A673 (cell line): ENCODE measurements at places on chromosomes 5 and 9. TPM values are rescaled to one million over a fixed set of nuclear protein-coding genes. Genes with fewer than 3 reads are reported as not detected.

Gene TMEFF1
- total RNA-seq, result 19.1 and 25.2 TPM in 2 replicates

- no peak for DNase-seq
Measured at GRCh38 chr9:119667916-119668315, 298.7 kb upstream of the BRINP1 start.

DNA sequence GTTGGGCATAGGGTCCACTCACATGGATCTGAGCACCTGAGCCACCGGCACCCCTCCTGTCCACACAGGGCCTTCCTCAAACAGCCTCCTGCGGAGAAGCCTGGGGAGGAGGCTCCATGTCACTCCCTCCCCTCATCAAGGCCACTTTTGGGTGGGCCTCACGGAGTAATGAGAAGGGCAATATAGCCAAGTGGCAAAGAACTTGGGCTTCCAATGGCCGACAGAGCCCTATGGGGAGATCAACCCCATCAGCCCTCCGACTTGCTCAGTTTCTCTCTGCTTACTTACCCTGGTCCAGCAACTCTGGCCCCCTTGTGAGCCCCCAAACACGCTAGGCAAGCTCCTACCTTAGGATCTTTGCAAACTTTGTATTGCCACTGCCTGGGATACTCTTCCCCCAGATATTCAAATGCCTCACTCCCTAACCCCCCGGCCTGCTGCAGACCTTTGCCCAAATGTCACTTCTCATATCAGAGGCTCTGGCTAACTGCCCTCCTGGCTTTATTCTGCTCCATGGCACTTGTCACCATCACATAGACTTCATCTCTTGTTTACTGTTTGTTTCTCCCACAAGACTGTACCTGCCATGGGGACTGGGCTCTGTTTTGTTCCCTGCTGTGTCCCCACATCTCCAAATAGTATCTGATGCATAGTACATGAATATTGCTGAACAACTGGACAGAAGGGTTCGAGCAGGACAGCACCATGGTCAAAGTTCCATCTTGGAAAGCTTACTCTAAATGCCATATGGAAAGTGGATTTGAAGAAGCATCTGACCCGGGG is 220.8 kb downstream of the FSTL4 start:
- DNase-seq, result no peak

GRCh38 chr5:131262953-131263541 is 806 bp upstream of the CDC42SE2 start:
- no peak for DNase-seq

DNA sequence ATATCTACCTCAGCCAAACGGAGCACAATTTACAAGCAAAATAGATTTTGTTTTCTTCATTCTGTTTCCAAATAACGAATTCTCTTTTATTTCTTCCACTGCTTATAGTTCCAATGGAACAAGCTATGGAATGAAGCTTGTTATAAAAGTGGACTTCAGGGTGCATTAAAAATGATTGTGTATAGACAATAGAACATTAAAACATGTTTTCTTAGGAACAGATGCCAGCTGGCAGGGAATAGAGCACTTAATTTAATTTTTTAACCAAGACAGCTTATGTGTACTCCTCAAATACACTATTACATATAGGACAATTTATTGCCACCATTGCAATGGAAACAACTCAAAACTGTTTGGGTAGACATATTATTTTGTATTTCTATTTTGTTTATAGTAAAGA is 860.1 kb upstream of the TYRP1 start:
- DNase-seq, result peak; percentile 7

- peak; percentile 86 for DNase-seq
Measured at GRCh38 chr5:87944553-87945285, 323.9 kb downstream of the TMEM161B start.

DNA sequence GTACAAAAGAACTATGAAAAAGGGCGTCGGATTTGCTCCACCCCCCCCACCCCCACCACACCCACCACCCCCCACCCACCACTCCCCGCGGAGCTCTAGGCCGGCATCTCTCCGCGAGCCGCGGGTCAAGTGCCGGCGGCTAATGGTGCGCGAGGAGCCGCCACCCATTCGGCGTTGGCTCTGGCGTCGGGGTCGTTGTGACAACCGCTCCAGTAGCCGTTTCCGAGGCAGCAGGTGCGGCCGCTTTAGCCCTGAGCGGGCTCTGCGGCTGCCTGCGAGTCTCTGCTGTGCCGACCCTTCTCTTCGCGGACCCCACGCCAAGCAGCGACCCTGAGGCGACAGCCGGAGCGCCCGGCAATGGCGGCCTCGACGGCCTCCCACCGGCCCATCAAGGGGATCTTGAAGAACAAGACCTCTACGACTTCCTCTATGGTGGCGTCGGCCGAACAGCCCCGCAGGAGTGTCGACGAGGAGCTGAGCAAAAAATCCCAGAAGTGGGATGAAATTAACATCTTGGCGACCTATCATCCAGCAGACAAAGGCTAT is at the start of gene PPP1R2B:
Gene PPP1R2B (plus strand): TSS at position 90 of the 546 bp plus-strand sequence. CDS start 268 bp downstream, at position 358.
- DNase-seq, result no peak

DNA sequence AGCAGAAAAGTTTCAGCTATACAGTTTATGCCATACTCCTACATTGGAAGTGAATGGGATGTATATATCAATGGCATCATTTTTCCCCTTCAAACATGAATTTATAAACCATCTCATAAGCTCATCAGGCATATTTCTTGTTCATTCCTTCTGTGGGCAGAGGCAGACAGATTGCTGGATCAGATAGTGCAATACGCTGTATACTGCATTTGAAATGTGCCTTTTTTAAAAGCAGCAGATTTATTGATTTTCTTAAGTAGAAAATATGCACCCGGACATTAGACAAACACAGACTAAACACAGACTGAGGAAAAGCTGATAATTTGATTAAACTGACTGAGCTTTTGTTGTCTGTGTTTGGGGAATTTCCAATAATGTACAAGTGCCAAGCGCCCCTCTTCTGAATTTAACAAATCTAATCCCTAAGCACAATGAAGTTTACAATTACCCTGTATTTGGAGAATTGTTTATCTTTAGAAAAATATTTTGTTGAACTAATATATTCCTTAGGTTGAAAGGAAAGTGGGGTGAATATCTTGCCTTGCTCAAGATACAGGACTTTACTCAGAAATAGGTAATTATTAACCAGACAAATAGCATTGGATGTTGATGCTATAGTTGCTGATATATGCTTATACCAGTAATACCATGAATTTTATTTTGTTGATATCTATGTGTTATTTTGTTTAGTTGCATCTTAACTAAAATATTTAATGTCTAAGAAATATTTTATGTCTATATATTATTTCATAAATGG is 566.6 kb upstream of the MEF2C start:
- DNase-seq, result no peak

DNA sequence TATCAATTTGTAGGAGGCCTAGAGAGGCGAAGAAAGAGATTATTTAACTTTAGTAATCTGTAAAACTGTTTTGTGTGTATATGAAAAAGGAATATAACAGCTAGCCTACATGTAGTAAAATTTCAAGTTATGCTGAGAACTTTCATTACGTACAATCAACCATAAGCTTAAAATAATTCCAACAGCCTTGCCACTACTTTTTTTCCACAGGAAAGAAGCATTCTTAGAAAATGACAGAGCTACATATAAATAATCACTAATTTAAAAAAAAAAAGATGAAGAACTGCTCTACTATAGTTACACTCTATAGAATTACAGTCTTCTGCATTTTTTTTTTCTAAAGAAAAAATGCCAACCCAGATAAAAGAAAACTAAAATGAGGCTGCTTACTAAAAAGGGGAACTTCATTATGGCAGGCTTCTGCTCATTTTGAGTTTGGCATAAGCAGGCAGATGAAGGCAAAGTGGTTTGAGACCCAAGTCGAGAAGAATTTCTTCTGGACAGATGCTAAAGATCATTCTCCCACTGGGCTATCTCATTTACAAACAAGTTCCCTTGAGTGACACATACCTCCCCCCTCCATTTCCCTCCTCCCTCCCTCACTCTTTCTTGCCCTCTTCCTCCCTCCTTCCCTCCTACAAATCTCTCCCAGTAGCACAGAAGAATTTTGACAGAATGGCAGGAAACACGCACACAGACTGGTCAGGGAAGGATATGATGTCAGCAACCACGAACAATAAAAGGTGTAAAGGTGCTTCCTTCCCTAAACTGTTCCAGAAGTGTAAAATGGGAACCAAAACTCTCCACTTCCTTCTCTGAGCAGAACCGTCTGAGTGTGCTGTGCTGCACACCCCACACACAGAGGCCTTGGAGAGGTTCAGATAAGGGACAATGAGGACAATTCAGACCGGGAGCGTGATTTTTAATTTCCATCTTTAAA is 56.1 kb downstream of the MEF2C start:
- no peak for DNase-seq

DNA sequence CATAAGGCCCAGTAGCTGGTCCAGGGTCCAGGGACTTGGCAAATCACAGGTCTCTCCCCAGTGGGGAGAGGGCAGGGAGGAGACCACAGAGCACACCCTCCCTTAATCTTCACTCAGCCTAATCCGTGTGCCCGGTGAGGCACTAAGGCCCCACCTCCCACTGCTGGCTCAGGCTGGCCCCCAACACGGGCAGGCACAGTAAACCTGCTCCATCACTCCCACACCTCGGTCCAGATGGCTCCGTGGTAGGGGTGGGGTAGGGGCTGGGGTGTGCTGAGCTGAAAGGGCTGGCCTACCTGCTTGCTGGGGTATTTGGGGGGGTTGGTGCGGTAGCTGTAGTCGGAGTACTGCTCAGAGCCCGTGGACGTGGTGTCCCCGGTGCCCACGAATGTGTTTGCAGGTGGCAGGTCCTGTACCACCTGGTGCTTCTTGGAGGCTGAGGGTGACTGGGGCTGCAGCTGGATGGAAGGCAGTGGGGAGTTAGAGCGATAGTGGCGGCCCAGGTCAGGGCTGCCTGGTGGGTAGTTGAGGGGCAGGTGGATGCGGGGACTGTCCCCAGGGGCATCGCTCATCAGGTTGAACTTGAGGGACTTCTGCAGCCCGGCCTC is 15.2 kb downstream of the PCDH1 start:
- no peak for DNase-seq

- DNase-seq, result no peak
Measured at GRCh38 chr5:5950658-5951057, 427.7 kb downstream of the MED10 start.

DNA sequence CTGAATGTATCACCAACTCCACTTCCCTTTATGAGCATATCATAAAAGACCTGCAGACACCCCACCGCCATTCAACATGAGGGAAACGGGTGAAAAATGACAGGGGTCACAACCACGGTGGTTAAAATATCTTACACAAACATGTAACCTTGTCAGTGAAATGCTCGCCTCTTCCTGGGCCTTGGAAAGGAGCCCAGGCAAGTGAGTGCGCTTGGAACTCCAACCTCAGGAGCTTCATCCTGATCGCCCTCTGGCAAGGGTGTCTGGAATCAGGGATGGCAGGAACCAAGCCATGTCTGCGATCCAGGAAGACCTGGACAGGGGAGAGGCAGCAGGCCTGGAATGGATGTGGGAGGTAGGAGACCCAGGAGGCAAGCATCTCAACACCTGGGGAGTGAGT is 282.7 kb downstream of the GAS1 start:
- no peak for DNase-seq

Gene IL5
- not detected in 2 replicates for total RNA-seq
